ENCODE measurements at places on chromosomes 2 and 18.

- no peak for DNase-seq
Measured at GRCh38 chr2:205148755-205149154, 533.5 kb upstream of the NRP2 start.

DNA sequence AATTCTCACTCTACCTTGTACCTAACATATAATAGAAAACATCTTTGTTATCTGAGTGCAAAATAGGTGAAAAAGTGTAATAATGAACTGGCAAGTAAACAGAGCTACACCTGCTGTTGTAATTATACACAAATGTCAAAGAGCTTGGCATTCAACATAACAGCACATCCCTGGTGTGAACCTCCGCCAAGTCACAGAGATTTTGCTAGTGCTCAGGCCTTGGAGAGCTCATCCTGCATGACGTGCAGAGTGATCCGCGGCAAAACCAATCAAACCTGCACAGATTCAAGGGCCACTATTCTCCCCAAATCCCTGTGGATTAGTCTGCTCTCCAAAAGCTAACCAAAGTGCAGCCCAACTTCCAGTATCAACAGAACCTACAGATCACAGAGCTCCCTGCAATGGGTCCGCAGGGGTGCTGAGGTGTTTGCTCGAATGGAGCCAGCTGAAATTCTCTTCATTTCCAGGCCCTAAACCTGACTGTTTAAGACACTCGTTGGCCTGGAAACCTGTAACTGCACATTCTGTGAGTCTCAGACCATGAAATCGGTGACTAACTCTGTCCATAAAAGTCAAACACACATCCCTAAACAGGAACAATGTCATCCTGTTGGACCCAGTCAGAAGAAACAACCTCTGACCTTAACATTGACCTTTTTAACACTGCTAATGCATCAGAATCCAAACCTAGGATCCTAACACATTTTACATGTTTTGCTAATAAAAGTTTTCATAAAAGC is 111.8 kb downstream of the EPB41L3 start:
- no peak for DNase-seq

GRCh38 chr2:178006710-178007109 is 65.9 kb downstream of the PDE11A start:
- DNase-seq, result no peak

DNA sequence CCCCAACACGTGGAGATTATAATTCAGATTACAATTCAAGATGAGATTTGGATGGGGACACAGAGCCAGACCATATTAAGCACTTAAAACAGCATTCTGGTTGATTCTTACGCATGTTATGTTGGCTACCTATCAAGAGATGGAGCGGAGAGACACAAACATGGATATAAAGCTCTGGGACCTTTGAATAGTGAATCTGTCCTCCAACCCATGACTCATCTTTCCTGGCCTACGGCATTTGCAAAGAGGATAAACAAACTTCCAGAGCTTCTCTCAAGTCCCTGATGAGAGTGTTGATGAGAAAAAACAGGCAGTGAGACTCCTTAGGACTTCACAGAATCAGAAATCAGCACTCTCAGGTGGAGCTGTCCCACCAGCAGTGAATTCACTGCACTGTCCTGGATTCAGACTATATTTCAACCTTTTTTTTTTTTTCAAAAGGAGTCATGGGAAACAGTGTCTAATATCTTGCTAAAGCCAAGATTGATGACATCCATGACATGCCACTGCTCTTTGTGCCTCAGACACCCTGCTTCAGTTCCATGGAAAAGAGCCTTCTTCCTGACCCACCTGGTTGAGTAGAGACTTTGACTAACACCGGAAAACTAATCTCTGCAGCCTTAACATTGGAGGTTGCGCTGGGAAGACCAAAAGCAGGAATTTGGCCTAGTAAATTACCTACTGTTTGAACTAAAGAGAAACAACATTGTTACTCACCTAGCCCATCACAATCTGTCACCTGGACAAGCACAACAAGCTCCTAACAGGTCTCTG is 62.1 kb upstream of the NPAS2 start:
- no peak for DNase-seq

- no peak for DNase-seq
Measured at GRCh38 chr18:68735483-68736343, 20.8 kb upstream of the TMX3 start.

- peak; percentile 42 for DNase-seq
Measured at GRCh38 chr2:128735296-128735960, 416.8 kb upstream of the HS6ST1 start.

GRCh38 chr18:27240383-27240782 is 55.3 kb upstream of the CHST9 start:
- no peak for DNase-seq

GRCh38 chr18:63859781-63860475 is 27.6 kb upstream of the SERPINB2 start:
- DNase-seq, result no peak

GRCh38 chr18:38539856-38540255 is 974.3 kb upstream of the CELF4 start:
- no peak for DNase-seq
